Gastroesophageal sphincter (tissue), 4 donors: ENCODE measurements at places on chromosomes 5 and 9.

GRCh38 chr5:51095486-51095885, 287.8 kb upstream of the ISL1 start:
- no peak for ATAC-seq

DNA sequence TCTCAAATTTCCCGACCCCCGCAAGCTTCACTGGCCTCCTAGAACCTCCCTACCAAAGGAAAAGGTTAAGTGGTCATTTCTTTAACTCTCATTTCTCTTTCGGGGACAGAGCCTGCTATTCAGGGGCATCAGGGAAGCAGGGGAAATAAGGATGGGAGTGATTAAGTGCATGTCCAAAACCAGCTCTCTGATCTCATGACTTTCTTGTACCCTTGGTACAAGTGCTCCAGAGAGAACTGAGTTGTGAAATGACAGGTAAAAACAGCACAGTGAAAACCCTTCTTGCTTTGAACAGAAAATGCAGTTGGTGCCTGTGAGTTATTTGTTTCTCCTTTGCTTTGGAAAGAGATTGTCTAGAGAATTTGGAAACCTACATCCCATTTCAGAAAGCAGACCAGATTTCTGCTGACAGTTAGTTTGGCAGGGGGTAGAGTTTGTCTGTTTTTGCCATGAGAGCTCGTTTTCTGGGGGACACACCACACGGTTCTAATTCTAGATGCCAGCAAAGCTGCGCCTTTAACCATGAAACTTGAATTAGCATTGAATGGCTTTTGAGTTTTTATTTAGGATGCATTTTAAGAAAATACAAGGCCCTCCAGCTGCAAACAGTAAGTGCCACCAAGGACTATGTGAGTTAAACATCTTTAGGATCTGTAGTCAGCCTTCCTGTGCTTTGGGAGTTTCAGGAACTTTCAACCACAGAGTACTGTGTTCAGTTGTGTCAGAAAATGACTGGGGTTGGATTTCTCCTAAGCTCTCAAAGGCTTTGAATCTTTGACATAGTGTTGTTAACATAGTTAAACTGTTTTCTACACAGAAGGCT, 161.7 kb upstream of the LHFPL2 start:
- ATAC-seq: no peak

DNA sequence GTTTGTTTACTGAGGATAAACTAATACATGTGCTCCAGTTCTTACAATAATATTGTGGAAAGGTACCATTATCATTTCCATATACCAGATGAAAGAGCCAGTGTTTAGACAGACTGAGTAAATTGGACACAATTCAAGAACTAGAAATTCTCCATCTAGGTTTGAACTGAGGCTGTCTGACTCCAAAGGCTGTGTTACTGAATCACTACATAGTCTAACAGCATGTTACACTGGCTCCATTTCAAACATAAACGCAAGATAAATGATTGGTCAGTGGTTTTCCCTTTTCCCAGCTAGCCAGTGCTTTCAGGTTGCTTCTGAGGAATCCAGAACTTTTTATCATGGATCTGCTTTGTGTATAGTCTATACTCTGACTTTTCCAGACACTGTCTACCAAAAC, 8.1 kb downstream of the SPDL1 start:
- no peak for ATAC-seq

DNA sequence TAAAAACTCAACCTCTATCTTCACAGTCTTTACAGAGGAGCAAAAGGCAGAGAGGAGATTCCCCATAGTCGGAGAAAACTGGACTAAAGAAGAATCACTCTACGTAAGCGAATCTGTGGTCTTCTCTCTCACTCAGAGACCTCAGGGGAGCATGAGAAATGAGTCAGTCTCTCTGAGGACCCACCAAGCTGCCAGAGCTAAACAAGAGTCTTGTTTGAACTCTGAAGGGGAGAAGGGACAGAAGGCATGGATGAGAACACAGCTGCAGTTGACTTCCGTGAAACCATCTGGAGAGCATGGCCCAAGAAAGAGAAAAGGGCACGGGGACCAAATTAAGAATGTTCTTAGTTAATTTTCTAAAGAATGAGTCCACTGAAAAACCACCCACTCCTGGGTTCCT, 12.8 kb upstream of the MAN2A1 start:
- ATAC-seq: no peak

DNA sequence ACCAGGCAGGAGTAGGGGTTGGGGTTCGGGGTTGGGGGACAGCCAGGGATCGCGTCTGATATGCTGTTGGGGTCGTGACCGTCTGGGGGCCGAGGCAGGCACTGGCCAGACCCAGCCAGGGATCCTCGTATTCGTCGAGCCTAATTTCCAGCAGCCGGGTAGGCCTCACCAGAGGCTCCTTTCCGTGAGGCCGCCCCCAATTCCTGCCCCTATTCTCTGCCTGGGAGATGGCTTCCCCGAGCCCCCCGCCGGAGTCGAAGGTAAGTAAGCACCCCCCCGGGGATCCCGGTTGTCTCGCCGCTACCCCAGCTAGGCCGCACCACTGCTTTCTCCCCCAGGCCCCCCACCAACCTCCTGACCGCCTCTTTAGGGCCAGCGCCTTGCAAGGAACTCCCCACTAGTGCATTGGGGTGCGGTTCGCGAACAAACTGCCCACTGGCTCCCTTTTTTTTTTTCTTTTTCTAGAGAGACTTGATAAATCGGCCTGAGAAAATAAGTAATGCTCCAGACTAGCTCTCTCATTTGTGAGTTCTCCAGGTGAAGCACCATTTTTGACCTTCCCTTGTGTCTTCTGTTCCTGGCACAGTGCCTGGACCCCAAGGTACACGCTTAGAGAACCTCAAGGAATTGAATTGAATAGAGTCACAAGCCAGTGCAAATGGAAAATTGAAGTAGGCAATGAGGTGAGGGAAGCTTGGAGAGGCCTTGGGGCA, 435 bp downstream of the ZNF189 start:
- ATAC-seq: no peak

GRCh38 chr5:172616730-172617129, 24.3 kb upstream of the NEURL1B start:
- ATAC-seq: peak; percentile 88

- no peak for ATAC-seq
These were observed 146.5 kb downstream of the MEF2C start for GRCh38 chr5:88736494-88736893.

DNA sequence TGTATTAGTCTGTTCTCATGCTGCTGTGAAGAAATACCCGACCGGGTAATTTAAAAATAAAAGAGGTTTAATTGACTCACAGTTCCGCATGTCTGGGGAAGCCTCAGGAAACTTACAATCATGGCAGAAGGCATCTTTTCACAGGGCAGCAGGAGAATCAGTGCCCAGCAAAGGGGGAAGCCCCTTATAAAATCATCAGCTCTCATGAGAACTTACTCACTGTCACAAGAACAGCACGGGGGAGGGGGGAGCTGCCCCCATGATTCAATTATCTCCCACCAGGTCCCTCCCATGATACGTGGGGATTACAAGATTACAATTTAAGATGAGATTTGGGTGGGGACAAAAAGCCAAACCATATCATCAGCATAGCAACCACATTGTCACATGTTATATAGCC, 102.5 kb downstream of the GPBP1 start:
- ATAC-seq: no peak

DNA sequence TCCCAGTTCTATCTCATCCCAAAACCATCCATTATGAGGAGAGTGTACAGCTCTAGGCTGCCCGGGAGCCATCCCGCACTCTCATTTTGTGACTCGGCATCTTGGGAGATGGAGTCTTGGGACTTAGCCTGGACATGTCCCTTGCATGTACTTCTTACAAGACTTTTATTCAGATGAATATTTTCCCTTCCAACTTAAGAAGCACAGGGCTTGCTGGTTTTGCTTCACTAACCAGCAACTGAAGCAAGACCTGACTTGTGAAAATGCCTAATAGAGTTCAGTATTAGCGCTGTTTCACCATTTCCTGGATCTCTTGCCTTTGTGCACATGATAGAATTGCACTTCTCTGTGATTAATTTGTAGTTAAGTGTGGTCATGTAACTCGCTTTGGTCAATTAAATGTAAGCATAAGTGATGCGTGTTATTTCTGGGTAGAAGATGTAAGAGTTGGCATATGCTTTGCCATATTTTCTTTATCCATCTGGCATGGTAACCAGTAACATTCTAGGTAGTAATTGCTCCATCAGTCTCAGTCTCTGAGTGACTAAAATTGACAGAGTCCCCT, 55.8 kb downstream of the PDCD1LG2 start:
- no peak for ATAC-seq

DNA sequence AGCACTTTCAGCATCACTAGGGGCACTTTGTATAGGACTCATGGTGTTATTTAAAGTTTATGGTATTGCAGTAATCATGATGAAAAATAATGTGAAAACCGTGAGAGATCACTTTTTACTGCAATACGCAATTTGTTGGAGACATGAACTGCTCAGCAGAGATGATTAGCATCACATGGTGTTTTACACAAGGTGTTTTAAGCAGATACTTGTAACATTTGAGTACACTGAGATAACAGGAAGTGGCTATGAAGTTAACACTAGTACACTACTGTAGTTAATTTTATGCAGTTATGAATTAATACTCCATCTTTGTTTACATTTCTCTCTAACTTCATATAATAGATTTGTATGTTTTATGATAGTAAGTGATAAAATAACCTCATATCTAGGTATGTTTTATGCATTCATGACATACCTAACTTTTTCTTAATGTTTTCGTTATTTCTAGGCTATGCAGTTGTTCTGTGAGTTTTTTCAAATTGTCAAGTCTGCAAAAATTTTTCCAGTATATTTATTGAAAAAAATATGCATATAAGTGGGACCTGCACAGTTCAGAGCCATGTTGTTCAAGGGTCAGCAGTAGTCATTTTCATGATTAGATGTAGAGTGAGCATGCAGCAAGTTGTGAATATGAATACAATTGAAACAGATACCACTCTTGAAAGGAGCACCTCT, 13.0 kb downstream of the SUB1 start:
- ATAC-seq: no peak

- no peak for ATAC-seq
These were observed 49.0 kb downstream of the STOM start for GRCh38 chr9:121321016-121321503.

DNA sequence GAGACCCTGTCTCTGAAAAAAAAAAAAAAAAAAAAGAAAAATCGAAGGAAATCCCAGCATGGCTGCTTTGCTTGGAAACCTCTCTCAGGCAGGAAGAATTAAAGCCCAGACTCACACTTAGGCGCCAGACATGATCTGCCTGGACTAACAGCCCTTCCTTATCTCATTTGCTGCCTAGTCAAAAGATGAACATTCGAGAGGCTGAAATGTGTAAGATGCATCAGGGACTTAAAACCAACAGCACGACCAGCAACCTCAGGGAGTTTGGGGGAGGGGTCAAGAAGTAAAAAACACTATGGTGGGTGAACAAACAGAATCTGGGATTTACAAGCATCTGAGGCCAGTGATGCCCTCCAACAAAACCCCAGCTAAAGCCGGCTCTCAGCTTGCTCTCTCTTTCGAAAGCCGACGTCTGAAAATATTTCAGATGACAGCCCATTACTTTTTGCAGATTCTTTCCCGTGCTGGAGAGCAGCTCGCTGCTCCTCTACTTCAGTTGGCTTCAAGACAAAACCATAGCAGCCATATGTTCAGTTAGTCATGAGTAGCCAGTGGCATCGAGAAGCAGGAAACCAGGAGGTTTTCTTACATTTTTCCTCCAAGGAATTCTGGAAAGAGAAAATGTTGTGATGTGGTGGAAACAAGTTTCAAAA, 249.9 kb downstream of the MARCHF11 start:
- ATAC-seq: no peak

- ATAC-seq: peak; percentile 54
These were observed 29.3 kb downstream of the PCDH1 start for GRCh38 chr5:141848744-141849414.

GRCh38 chr5:113451797-113452196, 17.0 kb upstream of the TSSK1B start:
- ATAC-seq: no peak
